ENCODE measurements at places on chromosomes 7 and 10.

GRCh38 chr10:104046651-104047050 is 39.0 kb downstream of the COL17A1 start:
- no peak for DNase-seq

DNA sequence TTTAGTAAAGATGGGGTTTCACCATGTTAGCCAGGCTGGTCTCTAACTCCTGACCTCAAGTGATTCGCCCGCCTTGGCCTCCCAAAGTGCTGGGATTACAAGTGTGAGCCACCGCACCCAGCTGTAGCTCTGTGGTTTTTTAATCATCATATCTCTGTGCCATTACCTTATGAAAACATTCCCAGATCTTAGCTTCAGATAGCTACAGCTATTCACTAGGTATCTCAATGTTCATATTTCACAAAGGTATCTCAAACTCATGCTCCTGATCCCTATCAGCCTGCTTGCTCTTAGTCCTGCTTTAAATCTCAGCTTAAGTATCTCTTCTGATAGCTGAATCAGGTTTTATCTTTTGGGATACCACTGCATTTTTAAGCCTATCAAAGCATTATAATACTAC is 74.8 kb downstream of the CDK13 start:
- no peak for DNase-seq

DNA sequence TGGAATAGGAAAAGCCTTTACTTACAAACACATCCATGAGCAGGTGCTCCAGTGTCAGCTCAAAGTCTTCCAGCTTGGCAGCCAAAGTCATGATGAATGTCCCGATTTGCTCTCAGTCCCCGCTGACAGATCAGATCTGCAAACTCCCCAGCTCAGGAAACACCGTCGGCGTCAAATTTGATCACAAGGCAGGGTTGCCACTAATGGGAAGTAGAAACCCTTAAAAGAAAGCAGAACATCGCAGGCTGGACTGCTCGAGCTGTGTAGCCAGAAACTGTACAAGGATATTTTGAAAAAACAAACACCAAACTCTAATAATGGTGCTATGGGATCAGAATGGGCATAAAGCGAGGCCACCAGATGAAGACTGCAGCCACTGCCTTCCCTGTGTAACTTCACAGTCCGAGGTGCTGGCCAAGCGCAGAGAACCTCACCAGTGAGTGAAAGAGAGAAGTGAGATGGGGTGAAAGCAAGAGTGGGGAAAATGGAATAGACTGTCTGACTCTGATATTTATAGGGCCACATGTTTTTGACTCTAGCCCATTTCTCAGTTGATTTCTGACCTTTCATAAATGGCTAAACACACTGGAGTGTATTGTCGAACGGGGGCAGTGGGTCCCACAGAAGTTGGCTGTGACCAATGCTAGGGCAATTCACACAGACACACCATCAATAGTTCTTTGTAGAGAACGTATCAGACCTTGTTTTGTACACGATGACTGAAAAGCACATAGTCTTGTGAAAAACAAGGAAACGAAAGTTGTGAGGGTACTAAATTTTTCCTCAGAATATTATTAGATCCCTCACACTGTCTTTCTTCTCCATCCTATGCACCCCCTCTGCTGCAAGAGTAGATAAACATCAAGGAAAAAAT is 306.2 kb downstream of the FRMD4A start:
- no peak for DNase-seq

DNA sequence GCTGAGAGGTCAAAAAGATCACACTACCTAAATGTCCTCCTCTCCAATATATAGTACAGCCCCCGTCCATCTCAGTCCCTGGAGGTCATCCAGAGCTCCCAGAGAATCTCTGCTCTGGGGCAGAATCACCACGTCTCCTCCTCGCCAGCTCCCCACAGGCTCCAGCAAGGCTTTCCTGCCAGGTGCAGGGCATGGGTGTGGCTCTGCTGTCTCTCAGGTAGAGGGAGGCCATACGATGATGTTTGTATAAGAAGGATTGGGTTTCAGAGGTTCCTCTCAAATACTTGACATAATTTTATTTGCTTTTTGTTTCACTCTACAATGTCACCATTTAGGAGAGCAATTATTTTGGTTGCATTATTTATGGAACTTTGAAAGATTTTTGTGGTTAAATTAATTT is 98.3 kb upstream of the PRSS58 start:
- no peak for DNase-seq

DNA sequence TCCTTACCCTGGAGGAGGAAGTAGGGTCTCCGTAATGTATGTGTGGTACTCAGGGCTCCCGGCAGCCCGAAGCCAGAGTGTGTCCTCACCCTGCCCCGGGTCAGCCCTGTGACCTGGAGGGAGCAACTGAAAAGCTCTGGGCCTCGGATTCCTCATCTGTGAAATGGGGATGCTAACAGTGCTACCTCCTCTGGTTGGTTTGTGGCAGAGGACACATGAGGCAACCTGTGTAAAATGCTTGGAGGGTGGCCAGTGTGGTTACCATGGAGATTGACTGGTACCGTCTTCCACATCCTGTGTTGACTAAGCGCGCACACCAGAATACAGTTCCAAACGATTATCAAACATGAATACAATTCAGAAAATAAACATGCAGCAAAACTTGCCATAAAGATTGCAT is 163.8 kb upstream of the KLF6 start:
- no peak for DNase-seq

- DNase-seq = no peak
Observed at GRCh38 chr7:93293229-93293628, 61.1 kb downstream of the VPS50 start.

DNA sequence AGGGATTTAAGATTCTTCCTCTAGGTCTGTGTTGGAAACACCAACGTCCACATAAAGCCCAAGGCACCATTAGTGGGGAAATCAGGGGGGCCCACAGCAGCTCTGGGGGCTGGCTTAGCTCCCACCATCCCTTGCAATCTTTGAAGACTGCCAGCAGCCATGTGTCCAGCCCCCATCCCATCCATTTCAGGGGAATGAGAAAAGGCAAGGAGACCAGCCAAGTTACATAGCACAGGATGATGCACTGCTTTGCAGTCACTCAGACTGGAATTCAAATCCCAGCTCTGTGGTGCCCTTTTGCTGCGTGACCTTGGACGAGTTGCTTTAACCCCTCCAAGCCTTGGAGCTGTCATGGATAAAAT is 108.9 kb upstream of the ZMIZ1 start:
- no peak for DNase-seq

DNA sequence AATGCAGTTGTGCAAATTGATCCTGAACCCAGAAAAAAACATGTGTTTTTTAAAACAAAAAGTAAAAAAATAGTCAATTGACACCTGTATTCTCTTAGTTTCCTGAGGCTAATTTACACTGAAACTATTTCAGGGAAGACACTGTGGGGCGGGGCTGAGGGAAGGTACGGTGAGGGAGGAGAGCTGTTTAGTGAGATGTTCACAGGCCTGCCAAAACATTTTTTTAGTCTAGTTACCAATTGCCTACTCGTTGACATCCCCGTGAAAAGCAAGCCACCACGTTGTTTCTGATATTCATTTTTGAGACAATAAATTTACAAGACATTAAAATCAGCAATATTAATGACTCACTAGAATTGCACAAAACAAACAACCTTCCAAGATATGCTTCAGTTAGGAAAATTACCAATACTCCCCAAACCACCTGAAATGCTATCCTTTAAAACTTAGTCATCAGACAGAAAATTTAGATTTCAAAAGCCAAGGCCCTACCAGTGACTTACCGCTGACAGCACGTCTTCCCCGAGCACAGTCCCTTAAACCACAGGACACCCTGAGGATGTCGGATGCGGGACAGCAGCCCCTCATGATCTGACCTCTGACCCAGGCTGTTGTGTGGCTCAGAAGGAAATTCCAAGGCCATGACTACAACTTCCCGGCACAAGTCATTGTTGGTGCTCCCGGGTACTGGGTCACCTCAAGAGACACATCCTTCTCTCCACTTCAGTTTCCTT is 279.2 kb downstream of the PRPF18 start:
- no peak for DNase-seq

GRCh38 chr10:91551856-91552255 is 81.0 kb downstream of the PPP1R3C start:
- DNase-seq = peak; percentile 63

- peak; percentile 62 for DNase-seq
Observed at GRCh38 chr10:63822496-63822895, 301.3 kb downstream of the REEP3 start.

- no peak for DNase-seq
Observed at GRCh38 chr7:49166441-49166840, 242.1 kb downstream of the CDC14C start.

GRCh38 chr10:58070956-58071355 is 196.7 kb downstream of the IPMK start:
- DNase-seq = no peak

- no peak for DNase-seq
Observed at GRCh38 chr7:129872054-129872453, 80.7 kb downstream of the UBE2H start.

- no peak for DNase-seq
Observed at GRCh38 chr7:88268051-88268450, 38.6 kb downstream of the STEAP4 start.

DNA sequence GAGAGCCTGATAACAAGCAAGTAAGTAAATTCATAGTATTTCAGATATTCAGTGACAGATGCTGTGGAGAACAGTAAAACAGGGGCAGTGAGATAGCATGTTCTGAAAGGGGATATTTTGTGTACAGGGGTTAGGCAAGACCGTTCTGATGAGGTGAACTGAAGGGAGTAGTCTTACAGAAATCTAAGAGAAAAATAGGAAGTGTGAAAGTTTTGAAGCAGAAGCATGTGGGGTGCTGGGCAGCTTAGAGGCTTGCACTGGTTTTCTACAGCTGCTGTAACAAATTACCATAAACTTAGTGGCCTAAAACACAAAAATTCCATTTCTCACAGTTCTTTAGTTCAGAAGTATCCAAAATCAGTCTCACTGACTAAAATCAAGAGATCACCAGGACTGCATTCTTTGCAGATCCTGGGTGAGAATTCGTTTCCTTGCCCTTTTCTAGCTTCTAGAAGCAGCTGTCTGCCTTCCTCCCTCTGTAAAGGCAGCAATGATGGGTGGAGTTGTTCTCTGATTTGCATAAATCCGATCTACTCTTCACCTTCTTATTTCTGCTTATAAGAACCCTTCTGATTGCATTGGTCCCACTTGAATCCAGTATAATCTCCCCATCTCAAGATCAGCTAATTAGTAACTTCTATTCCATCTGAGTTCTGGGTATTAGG is 7.5 kb upstream of the KLF14 start:
- DNase-seq = no peak

DNA sequence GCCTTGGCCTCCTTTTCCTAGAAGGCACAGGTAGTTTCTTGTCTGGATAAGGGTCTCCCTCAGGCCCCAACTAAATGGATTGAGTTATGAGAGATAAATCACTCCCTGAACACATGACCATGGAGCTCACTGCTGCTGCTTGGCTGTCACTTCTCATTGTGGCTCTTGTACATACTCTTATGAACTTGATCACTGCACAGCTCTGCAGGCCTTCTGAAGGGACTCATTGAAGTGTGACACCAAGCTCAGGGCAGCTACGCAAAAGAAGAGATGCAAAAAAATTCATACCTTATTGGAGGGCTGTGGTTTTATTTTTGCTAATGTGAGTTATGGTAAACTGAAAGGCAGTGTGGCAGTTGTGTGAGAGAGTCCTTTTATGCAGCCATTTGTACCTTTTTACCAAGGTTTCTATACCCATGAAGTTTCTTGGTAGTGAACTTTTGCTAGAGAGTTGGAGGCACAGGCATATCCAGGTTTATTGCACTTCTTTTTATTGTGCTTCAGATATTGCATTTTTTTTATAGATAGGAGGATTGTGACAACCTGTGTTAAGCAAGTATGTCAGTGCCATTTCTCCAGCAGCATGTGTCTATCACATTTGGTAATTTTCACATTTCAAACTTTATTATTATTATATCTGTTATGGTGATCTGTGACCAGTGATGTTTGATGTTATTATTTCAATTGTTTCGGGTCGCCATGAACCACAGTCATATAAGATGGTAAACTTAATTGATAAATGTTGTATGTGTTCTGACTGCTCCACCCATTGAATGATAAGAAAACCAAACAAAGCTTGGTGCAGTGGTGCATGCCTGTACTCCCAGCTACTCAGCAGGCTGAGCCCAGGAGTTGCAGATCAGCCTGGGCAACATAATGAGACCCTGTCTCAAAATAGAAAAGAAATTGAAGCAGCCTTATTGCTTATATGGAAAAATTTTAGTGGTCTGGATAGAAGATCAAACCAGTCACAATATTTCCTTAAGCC is 100.6 kb downstream of the LRRC4 start:
- no peak for DNase-seq

DNA sequence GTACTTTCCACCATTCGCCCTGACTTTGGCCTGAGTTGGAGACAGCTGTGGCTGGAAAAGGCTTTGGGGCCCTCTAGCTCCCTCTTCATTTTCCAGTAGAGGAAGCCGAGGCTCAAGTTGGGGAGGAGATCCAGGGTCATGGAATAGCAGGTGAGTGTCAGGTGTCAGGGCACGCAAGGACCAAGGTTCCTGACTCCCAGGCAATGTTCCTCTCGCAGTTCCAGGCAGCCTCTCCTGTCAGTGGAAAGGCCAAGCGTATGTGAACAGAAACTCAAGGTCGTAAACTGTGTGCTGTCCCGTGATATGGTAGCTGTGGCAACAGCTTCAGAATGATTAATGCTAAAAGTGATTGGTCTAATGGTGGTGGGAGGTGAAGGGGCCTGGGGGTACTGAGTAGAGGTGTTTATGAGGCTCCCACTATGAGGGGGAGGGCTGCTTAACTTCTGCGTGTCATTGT is 13.2 kb downstream of the ADAMTS14 start:
- no peak for DNase-seq

GRCh38 chr7:119397156-119397555 is 875.8 kb upstream of the KCND2 start:
- DNase-seq = no peak

GRCh38 chr7:102120666-102121195 is 165.9 kb upstream of the SH2B2 start:
- DNase-seq = no peak

- no peak for DNase-seq
Observed at GRCh38 chr7:46776790-46777189, 805.1 kb downstream of the TNS3 start.

- DNase-seq = peak; percentile 57
Observed at GRCh38 chr7:155815332-155816191, 3.3 kb upstream of the SHH start.

- DNase-seq = no peak
Observed at GRCh38 chr10:79116368-79116767, 47.6 kb downstream of the ZMIZ1 start.

DNA sequence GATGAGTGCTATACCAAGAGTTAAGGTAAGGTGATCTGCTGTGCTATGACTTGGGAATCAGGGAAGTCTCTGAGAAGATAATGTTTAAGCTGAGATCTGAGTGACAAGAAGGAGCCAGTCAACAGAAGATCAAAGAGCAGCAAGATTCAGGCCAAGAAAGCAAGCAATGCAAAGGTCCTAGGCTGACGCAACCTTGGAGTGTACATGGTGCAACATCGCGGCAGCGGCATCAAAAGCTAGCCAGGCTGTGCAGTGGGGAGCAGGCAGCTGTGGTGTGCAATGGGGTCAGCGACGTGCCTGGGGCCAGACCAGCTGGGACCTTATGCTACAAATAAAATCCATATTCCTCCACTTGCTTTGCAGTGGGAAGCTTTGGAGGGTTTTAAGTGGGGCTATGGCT is 324.1 kb downstream of the LRMDA start:
- DNase-seq = no peak

- DNase-seq = no peak
Observed at GRCh38 chr10:113302062-113302461, 250.8 kb upstream of the HABP2 start.

GRCh38 chr10:78255796-78256638 is 222.4 kb downstream of the RPS24 start:
- no peak for DNase-seq
